Hindlimb muscle (tissue), 1 donor: ENCODE measurements at places on chromosomes 11 and 22.

GRCh38 chr11:110148775-110149744 lies 55.9 kb downstream of the ZC3H12C start:
- no peak for DNase-seq

DNA sequence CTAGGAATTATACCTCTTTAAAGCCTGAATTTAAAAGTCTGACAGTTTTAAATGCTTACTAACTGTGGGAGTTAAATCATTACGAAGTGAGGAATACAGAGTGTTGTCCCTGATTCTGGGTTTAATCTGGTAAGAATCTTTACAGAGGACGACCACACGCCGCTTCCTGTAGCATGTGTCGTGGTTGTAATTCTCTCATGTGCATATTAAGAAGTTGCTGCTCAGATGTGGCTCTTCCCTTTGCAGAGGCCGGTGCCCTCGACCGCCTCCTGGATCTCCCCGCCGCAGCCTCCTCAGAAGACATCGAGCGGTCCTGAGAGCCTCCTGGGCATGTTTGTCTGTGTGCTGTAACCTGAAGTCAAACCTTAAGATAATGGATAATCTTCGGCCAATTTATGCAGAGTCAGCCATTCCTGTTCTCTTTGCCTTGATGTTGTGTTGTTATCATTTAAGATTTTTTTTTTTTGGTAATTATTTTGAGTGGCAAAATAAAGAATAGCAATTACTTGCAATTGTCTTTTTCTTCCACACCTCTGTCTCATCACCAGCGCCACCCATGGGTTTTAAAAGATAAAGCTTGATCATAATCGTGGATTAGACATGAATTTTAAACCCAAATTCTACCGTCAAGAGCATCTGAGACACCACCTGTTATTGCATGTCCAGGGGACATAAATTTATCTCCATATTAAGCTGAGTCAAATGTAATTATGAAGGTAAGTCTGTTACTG lies 6.5 kb downstream of the GAL start:
- DNase-seq = no peak

DNA sequence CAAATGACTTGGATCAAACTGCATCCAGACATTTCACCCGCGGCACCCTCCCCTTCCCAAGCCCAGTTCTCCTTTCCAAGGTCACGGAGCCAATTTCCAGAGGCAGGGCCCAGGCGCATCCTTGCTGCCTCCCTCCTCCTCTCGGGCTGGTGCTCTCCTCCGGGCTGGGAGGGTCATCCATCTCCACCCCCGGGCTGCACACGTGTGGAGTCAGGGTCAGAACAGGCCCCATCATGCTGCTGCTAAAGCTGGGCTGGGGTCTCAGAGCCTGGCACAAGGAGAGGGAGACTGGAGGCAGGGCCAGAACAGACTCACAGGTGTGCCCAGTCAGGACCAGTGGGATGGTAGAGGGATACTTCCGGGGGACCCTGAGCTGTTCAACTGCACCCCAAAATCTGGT lies 14.0 kb downstream of the RSPH14 start:
- no peak for DNase-seq

GRCh38 chr22:18101536-18101935 lies 9.1 kb upstream of the TUBA8 start:
- DNase-seq = no peak

- no peak for DNase-seq
These were observed 104.2 kb downstream of the SCN3B start for GRCh38 chr11:123549926-123550917.

DNA sequence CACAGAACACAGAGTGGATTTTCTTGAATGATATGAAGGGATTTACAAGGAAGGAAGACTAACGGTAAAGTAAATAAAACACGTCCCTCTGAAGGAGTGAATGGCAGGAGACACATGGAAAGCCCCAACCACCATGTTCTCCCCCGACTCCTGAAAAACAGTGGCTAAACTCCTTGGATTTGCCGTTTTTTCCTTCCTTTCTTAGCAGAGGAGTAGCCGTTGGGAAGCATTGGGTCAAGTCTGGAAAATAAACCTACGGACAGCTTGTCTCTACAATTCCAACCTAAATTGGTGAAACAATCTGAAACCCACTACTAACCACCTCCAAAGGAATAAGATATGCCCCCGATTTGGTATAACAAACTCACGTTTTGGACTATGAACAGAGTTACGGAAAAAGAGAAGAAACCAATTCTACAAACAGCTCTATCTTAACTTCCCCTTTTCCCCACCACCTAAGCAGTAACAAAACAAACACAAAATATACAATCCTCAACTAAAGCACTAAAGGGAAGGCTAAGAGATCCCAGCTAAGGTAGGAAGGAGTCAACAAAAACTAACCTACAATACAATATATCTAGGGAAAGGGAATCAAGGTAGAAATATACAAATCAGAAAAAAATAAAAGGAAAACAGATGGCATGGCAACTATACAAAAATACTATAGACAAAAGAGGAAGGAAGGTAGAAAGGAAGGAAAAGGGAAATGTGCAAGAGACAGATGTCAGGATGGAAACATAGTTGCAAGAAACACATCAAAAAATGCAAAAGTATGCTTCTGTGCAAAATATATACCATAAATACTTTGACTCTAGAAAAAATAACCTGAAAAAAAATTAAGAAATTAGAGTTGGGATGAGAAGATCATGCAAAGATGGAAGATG lies 43.8 kb upstream of the LYVE1 start:
- DNase-seq = no peak
